Stimulated activated CD4-positive, alpha-beta T cell treated with anti-CD3 and anti-CD28 coated beads, Interleukin-4, amount 100 ng/mL, for 1 hour (primary cell): ENCODE measurements at places on chromosomes 3 and 15.

- DNase-seq = no peak
These were observed 40.2 kb downstream of the GJD2 start for GRCh38 chr15:34714476-34715121.

DNA sequence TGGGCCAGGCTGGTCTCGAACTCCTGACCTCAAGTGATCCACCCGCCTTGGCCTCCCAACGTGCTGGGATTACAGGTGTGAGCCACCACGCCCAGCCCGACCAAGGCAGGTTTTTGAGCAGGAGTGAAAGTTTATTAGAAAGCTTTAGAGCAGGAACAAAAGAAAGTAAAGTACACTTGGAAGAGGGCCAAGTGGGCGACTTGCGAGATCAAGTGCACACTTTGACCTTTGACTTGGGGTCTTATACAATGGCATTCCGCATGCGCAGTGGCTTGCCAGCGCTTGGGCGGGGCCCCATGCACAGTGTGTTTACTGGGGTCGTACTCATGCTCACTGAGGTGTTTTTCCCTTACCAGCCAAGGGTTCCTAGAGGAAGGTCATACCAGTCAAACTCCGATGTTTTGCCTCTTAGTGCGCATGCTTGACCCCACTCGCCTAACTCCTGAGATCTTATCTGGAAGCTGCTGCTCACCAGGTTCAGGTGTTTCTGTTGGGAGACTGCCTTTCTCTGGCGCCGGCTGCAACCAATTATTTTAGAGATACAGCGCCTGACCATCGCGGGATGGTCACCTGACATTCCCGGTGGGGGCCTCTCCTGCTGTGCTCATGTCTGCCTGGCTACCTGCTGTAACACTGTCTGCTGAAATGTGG is 46.9 kb upstream of the FLNB start:
- no peak for DNase-seq

DNA sequence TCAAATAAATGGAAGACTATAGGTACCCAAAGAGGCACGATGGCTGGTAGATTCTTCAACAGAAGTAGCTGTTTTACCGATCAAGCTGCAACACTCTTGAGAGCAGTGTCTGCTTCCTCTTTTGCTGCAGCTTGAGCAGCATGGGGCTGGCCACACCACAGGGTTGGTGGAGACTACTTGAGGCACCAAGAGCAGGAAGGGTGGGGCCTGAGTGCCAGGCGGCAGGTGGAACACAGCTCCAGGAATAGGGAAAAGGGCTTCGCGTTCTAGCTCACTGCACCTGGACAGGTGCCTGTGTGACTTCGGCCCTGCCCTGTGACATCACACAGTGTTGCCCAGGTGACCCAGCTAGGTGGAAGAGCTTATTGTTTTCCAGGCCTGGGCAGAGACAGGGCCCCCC is at the start of gene CCDC33:
TSS of gene CCDC33 (plus strand) at position 365 of the 400 bp plus-strand sequence. CDS start 394 bp downstream, outside the sequence.
- no peak for DNase-seq

DNA sequence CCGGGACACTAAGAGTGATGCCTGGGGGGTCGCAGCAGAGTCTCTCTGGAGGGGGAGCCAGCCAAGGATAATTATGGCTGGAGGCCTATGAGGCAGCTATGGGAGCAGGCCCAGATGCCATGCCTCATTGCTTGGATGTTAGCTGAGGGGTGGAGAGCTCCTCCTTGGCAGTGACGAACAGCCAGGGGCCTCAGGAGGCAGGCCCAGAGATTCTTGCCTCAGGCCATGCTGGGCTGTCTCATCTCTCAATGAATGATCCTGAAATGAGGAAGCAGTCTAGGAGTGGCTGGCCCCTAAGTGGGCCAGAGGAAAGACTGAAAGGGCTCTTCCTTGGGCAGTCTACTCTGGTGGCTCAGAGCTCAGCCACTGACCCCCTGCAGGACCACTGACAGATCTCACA is 21.3 kb downstream of the KIF9 start:
- DNase-seq = no peak

DNA sequence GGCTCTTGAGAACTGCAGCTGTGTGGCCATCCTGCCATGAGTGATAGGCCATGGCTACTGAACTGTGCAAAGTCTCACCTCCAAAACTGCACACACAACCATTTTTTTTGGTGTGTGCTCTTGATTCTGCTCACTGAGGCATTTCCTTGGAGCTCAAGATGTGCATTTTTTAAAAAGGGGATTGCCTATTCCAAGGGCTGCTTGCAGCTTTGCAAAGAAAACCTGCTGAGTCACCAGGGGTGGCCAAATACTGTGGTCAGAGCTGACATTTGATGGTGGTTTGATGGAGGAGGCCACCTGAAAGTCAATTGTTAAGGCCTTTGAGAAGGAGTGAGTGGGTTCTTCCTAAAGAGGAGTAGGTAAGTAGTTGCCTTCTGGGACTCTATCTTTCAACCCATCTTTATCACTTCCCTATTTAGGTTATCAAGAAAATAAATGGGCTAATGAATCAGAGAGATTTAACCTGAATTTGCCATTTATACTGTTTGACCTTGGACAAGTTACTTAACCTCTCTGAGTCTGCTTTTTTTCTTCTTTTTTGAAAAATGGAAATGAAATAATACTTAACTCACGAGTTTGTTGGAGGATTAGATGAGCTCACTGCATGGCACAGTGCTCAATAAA is 87.9 kb downstream of the CHST2 start:
- no peak for DNase-seq

- no peak for DNase-seq
These were observed 669.9 kb downstream of the OTOL1 start for GRCh38 chr3:162166543-162166942.

GRCh38 chr3:184332370-184333090 is 4.9 kb upstream of the FAM131A start:
- DNase-seq = no peak

GRCh38 chr3:130539005-130539404 is 22.0 kb downstream of the COL6A6 start:
- peak; percentile 27 for DNase-seq

DNA sequence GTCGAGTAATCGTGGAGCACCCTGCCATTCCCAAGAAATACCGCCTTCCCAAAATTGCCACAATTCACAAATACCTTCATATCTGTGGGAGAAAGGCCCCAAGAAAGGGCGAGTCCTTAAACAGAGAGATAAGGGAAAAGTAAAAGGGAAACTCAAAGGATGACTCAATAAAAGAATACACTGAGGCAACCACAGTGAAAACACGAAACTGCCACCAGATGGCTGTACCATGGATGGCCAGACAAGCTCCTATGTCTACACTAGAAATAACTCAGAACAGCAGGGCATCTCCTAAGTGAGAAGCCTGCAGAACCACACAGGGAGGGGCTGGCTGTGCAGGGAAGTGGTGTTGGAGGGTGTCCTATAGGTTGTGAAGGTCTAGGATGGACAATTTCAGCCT is 25.0 kb downstream of the SRGAP3 start:
- no peak for DNase-seq

DNA sequence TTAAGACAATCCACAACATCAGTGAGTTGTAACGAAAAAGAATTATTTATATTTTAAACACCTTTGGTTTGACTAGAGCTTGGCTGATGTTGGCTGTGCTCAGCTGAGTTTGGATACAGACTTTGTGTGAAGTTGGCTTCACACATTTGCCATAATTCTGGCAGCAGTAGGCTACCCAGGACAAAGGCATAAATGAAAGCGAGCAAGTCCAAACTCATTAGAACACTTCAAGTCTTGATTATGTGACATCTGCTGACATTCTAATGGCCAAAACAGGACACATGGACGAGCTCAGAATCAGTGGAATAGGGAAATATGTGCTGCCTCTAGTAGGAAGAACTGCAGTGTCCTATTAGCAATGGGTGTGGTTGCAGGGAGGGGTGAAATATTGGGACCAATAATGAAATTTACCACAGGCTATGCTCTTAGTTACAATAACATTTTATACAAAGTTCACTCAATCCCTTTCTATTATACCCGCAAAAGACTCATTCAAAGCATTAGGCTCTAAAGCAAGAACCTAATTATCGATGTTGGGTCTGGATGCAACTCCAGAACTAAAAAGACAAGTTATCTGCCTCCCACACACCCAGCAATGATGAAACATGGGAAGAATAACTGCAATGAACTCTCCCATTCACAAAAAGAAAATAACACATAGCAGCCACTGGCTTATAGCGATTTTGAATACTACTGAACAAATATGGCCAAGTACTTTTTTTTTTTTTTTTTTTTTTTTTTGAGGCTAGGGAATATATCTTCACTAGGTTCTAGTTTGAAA is 493.9 kb upstream of the RASGRP1 start:
- no peak for DNase-seq

DNA sequence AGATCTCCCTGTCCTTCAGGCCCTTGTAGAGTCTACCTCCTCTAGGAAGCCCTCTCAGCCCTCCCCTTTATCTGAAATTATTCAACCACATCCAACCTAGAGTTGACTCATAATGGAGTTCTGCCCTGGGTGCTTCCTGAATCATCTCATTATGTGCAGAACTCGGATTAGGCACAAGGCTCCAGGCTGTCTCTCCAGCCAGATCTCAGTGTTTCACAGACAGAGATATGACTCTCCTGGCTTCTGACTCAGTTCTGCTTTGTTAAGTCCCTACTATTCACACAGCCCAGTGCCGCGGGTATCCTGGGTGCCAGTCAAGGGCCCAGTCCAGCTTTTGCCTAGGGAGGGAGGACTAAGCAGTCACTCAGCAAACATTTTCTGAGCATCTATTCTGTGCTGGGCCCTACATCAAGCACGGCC is 9.3 kb downstream of the STRA6 start:
- DNase-seq = no peak

DNA sequence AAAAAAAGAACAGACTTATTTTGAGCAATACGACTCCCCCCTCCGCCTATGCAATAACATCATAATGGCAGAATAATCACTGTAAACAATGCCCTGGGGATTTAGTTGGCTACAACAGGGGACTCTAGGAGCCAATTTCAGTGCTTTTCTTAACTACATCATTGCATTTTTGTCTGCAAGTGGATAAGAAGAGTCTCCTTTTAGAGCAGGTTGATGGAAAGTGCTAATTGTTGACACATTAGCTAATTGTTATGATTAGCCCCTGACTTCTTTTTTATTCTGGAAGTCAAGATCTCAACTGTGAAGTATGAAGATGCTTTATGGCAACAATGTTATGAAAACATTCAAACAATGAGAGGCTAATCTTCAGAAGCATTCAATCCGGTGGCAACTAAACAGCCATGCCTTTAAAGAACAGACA is 121.2 kb downstream of the MECOM start:
- DNase-seq = no peak

GRCh38 chr3:185131602-185132256 is 21.1 kb downstream of the C3orf70 start:
- DNase-seq = no peak

GRCh38 chr3:187507905-187508304 is 139.7 kb downstream of the RTP4 start:
- DNase-seq = no peak

DNA sequence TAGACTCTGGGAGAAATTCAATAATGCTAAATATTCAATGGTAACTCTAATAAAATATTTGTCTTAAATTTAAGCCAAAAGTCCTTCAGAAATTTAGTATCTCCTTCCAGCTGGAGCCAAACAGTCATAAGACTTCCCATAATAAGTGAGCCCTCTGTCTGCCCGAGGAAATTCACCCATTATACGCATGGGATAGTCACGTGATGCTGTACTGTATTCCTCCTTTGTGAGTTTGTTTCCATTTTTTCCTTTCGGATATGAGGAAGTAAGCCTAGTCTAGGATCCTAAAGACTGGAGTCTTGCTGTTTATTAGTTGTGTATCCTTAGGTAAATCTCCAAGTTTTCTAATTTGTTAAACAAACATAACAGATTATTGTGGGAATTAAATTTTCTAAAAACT is 110.4 kb upstream of the PLAAT1 start:
- no peak for DNase-seq

DNA sequence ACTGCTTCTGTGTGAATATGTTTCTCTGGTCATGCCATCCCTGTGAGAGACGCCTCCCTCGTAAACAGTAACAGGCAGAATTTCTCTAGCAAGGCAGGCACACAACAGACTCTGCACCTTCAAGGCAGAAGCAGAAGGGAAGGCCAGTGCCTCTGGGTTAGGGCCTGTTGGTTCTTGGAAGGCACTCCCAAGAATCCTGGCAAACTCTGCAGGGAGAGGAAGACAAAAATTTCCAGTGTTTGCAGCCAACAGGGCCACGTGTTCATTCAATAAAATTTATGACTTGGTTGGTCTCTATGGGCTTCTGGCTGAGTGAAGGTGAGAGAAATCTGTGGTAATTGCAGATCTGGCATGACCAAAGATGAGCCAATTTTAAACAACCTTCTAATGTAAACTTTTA is 39.3 kb downstream of the NFKBIZ start:
- DNase-seq = no peak

- DNase-seq = no peak
These were observed 40.4 kb upstream of the C15orf39 start for GRCh38 chr15:75161106-75161916.

DNA sequence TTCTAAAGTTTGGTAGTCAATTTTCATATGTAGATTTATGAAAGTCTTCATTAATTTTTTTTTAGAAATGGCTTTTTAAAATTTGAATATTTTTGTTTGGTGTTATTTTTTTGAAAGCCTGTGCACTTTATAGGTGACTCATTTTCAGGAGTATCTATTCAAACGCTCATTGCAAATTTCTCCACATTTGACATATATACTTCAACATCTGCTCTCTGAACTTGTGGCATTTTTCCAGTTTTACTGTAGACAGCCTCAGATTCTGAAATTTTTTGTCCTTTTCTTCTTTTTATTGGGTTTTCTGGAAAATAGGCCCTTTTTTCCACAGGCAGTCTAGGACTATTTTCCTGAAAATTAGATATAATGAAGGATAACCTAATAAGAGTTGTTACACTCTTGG is 396.6 kb downstream of the RBMS3 start:
- DNase-seq = no peak

GRCh38 chr3:102531686-102532085 is 96.9 kb downstream of the ZPLD1 start:
- no peak for DNase-seq

GRCh38 chr3:43400167-43400566 is 113.8 kb downstream of the SNRK start:
- no peak for DNase-seq

GRCh38 chr3:131079086-131079485 is 52.4 kb downstream of the NEK11 start:
- no peak for DNase-seq

DNA sequence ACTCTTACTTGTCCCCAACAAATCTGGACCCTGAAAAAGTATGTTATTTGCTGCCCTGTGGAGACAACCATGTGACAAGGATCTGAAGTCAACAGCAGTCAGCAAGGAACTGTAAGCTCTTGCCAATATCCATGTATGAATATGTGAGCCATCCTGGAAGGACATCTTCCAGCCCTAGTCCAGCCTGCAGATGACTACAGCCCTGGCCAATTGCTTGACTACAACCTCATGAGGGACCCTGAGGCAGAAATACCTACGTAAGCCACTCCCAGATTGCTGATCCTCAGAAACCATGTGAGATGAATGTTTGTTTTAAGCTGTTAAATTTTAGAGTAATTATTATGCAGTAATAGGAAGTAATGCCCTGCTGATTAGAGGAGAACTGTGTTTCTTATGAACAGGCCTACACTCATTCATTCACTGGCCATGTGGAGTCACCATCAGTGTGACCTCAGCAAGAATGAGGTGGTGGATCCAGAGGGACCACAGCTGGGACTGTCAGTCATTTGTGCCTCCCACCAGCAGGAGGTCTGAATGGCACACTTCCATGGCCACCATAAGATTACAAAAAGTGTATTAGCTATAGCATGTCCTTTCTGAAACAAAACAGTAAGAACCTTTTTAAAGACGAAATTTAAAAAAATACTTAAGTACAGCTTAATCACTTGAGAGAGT is 92.6 kb downstream of the TFDP2 start:
- no peak for DNase-seq
